ENCODE measurements at places on chromosomes 6 and 20.
A peak's percentile ranks its signal among the peaks of the same experiment; 100 is the strongest.

DNA sequence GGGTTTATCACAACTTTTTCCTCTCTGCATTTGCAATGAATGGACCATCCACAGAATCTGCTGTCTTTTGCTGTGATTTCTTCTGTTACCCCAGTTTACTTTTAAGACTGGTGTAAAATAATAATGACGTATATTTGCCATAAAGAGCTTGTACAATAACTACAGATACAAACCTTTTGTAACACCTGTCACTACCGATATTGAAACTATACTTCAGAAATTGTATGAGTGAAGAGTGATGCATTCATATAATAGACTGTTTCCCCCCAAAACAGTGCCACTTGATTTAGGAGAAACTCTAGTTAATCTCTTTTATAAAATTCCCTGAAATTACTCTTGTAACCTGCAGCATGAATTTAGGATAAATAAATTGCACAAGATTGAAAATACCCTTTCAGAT is 26.4 kb upstream of the PIM1 start:
- DNase-seq = no peak

GRCh38 chr6:34772940-34773339 is 15.6 kb downstream of the SNRPC start:
- DNase-seq = no peak

GRCh38 chr6:154484942-154485341 is 25.5 kb downstream of the CNKSR3 start:
- no peak for DNase-seq

GRCh38 chr6:137121401-137121997 is 51.9 kb downstream of the IL22RA2 start:
- DNase-seq = no peak

GRCh38 chr6:121857551-121857950 is 422.1 kb downstream of the GJA1 start:
- no peak for DNase-seq

GRCh38 chr6:30102414-30102969 is 10.4 kb downstream of the TRIM31 start:
- DNase-seq = no peak

- no peak for DNase-seq
These were observed 44.2 kb upstream of the ARFGEF2 start for GRCh38 chr20:48877304-48877703.

DNA sequence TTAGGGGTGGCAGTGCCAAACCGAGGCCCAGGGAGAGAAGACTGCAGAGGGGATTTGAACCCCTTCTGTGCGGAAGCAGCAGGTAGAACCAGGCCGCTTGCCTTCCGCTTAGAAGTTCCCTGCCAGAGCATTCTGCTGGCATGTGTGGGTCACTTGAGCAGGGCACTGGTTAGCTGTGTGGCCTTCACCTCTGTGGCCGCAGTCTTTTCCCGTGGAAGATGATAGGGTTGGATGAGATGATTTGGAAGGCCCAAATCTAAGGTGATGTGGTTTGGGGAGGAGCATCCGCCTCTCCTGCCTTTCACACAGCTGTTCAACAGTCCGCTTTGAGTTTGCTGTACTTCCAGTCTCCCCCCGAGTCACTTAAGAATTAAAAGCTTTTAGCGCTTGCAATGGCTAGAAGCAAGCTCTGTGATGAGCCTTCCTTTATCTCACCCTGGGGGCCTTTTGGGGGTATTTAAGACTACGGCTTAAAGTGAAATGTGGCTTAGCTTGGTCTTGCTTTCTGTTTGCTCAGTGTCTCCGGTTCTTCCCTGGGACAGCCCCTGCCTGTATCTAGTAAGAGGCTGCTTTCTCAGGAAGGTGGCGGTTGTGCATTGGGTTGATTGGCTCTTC is 743 bp downstream of the CMTR1 start:
- DNase-seq = no peak

DNA sequence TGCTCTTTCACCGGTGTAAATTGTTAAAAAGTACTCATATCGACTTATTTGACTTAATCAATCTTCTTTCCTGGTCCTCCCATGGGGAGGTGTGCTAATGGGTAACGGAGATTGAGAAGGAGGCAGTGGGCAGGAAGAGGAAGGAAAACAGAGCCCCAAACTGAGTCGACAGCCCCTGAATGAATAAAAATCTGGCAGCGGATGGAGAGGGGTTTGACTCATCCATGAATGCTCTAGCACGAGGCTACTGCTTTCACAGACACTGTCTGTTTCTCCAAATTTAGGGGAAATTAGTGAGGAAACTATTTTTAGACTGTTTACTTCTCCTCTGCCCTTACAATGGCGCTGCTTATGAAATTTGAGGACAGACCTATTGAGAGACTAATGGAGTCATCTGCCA is 142.2 kb upstream of the ATXN1 start:
- DNase-seq = no peak

- no peak for DNase-seq
These were observed 10.0 kb downstream of the HBS1L start for GRCh38 chr6:135044639-135045038.

DNA sequence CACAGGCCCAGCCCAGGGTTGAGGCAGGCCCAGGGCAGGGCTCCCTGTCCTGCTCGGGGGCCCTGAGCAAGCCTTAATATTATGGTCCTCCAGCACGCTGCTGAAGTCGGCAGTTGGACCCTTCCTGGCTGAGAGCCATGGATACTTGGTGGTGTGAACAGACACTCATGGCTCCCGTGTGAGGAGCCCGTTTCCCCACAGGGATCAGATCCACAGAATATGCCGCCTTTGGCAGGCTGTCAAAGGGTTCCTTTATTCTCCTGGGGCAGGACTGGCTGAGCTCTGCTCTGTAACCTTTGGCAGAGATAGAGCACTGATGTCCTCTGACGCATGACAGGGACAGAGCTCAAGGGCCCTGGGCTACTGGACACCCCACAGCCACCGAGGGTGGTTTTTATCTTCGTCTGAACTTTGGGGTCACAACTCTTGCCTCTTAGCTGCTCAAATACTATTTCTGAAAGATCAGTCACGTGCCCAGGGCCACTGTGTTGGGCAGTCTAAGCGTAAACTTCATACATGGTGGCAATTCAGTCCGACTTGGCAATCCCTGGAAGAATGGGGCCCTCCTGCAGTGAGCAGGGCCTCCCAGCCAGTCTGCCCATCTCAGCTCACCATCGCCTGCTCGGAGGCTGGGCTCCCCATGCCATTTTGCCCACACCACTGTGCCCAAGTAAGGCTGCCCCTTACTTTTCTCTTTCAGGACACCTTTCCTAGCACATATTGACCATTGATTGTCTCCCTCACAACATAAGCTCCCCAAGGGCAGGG is 49.1 kb downstream of the TTI1 start:
- DNase-seq = peak; percentile 60

GRCh38 chr6:33404884-33405283 is 5.9 kb upstream of the PHF1 start:
- no peak for DNase-seq

DNA sequence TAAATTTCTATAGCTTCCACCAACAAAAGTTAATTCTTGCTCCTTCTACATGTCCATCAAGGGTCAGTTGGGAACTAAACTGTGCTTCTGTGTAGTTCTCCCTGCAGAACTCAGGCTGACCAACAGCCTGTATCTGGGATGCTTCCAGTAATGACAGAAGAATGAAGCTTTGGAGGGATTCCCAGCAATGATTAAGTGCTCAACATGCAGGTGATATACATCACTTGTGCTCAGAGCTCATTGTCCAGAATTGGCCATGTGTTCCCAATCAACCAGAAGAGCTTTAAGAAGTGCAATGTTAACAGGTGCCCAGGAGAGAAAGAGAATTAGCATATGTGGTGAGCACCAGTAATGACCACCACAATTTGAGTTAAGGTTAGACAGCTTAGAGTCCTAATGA is 37.4 kb upstream of the SNRPB2 start:
- no peak for DNase-seq

Measured in hippocampal formation (tissue), 2 donors.